ENCODE measurements at places on chromosomes 6 and 20.

GRCh38 chr6:44446626-44447300 lies 59.3 kb downstream of the CDC5L start:
- no peak for DNase-seq

DNA sequence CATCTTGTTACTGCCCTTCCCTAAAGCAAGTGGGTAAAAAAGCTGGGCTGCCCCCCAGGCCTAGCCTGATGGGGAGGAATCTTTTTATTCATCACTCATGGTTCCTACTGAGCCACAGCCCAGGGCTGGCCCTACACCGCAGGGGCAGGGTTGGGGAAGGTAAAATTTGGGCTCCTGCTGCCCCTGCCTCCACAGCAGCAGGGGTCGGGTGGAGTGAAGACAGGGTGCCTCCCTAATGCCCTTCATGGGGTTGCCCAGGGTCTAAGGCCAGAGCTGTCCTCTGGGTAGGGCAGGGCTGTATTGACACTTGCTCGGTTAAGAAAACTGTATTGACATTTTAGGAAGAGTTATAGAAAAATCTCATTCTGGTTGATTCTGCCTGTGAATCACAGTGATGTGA lies 8.9 kb upstream of the PSMG4 start:
- no peak for DNase-seq

DNA sequence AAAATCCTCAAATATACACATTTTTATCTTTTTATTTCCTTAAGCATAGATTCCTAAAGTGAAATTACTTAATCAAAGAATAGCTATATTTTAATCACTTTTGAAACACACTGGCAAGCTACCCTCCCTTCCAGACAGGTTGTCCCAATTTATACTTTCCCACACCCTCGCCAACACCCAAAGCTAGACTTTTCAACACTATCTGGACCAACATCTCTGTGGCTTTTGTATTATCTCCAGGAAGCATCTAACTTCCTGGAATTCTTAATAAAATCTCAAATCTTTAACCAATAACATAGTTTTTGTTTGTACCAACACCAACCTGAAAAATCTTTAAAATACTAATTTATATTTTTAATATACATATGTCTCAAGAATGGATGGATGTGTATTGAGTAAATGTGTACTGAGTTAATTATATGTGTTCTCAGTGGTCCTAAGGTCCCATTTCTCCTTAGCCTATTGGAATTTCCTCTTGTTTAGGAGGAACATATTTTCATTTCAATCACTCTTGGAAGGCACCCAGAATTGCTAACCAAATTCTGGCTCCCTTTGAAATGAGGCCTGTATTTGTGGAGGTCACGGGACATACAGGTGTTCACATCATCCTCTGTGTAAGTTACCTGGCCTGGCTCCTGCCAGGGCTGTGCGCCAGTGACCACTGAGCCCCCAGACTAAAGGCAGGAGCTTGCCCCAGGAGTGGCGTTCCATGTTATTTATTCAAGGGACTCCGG lies 17.4 kb upstream of the GFOD1 start:
- DNase-seq, result no peak

GRCh38 chr20:53205046-53205445 lies 232.9 kb downstream of the TSHZ2 start:
- DNase-seq, result no peak

GRCh38 chr6:40732878-40733277 lies 145.7 kb upstream of the LRFN2 start:
- DNase-seq, result no peak

GRCh38 chr6:81768150-81768942 lies 15.9 kb upstream of the TENT5A start:
- no peak for DNase-seq

GRCh38 chr6:28215425-28215824 lies 9.7 kb upstream of the ZSCAN9 start:
- DNase-seq, result no peak

- DNase-seq, result no peak
These were observed 57.4 kb downstream of the MOCS1 start for GRCh38 chr6:39876826-39877225.

- no peak for DNase-seq
These were observed 96.8 kb downstream of the CDH26 start for GRCh38 chr20:60054716-60055634.

DNA sequence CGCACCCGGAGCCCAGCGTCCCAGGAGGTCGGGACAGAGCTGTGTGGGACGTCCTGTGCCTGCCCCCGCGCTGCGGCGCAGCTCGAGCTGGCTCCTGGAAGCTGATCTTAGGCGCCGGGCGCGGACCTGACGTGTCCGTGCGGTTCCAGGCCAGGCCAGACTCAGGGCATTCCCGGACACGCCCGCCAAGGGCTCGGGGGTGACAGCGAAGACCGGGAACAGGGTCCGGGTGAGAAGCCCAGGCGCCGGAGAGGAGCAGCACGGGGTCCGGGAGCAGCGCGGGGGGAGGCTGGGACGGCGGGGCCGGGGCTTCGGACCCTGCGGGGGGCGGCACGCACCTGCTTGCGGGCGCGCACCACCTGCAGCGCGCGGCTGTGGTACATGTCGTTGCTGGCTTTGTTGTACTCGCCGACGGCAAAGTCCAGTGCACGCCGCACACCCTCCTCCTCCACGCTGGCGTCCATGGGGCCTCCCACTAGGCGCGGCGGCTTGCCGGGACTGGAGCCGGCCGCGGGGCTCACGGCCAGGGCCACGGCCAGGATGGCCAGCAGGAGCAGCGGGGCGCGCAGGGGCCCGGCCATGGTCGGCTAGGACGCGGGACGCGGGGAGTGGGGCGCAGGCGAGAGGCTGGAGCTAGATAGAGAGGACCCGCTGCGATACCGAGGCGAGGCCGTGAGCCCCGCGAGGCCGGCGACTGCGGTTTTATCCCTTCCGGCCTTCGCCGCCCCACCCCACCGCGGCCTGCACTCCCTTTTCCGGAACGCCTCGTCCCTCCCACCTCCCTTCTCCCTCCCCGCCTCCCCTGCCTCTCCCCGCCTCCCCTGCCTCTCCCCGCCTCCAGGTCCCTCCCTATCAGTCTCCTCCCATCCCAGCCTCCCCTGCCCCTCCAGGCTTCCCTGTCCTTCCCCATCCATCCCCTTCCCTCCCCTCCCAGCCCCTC lies at the start of gene CST3:
Gene CST3, minus strand, starts transcription at position 674 of the 940 bp plus-strand sequence. Its CDS starts 93 bp downstream, at position 581.
- no peak for DNase-seq

Data from stimulated activated CD4-positive, alpha-beta T cell treated with anti-CD3 and anti-CD28 coated beads, TNF-alpha, amount 100 ng/mL, for 4 hours (primary cell).